ENCODE measurements at places on chromosomes 13 and 19.
A peak's percentile ranks its signal among the peaks of the same experiment; 100 is the strongest.

- no peak for DNase-seq
Observed at GRCh38 chr19:15893477-15893876, 4.4 kb downstream of the CYP4F2 start.

GRCh38 chr13:97659602-97660001, 225.6 kb downstream of the RAP2A start:
- no peak for DNase-seq

DNA sequence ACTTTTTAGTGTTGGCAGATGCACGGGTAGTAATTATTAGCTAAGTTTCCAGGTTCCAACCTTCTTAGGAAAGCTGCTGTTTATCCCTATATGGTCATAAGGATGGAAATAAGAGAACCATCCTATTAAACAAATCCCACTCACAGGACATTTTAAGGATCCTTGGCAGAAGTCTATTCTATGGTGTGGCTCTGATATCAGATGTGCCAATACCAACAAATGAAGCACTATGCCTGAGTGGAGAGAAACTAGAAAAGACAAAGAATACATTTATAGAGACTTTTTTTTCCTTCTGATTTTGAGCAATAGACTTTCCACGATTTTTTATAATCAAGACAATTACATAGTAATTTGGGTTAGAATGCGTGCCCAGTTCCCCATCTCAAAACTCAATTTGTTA, 12.6 kb downstream of the PCDH17 start:
- no peak for DNase-seq

GRCh38 chr19:28334419-28334818, 878.5 kb downstream of the UQCRFS1 start:
- DNase-seq, result no peak

DNA sequence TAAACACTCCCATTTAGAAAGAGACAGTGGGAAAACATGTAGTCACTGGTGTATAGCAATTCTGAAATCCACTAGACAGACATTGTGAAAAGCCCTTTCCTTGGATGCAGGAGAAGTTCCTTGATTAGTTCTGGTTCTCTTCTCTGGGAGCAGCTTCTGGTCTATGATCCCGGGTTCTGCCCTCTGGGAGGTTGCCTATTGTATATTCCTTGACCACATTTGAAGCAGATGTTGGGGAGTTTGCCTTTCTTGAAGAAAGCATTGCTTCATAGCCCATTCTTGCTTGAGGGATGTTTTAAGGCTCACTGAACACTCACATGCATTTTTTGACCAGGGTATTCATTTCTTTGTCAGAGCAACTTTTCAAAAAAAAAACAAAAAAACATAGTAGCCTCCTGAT, 211.9 kb downstream of the NDFIP2 start:
- DNase-seq, result no peak

- peak; percentile 6 for DNase-seq
Observed at GRCh38 chr13:30898678-30899241, 7.3 kb upstream of the MEDAG start.

- DNase-seq, result peak; percentile 85
Observed at GRCh38 chr19:16283210-16284061, 41.2 kb upstream of the KLF2 start.

- no peak for DNase-seq
Observed at GRCh38 chr13:49693191-49693733, 2.0 kb upstream of the EBPL start.

Measured in stimulated activated naive CD8-positive, alpha-beta T cell treated with anti-CD3 and anti-CD28 coated beads, Interleukin-15, Interleukin-2, amounts not matched to agents 100 U/mL and 50 U/mL, for 24 hours (primary cell).